ENCODE measurements at places on chromosomes 11 and 22. TPM values are rescaled to one million over a fixed set of nuclear protein-coding genes. Genes with fewer than 3 reads are reported as not detected.

DNA sequence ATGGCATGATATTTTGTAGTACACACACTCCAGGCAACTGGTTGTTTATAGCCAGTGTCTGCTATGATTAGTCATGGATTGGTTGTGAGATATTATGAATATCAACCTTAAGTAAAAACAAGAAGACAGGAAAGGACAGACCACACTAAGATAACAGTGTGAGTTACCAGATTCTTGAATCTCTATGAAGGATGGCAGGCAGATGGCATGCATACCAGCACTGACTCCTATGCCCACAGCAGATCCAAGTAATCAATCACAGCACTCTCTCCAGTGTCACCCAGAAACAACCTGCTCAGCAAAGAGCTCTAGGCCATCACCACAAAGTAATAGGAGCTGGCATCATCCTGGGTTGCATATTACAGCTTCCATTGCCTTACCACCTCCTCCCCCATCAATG is 116.6 kb downstream of the GALNT18 start:
- no peak for DNase-seq
- no peak overlapping the region for H3K4me3 ChIP-seq
- H3K27me3 ChIP-seq, result no peaks in the 10 kb centered on the region
- no peak overlapping the region for H3K27ac ChIP-seq
- no peaks in the 10 kb centered on the region for H3K36me3 ChIP-seq
- H3K4me1 ChIP-seq, result no peaks in the 10 kb centered on the region

DEFB131B gene
- not detected for total RNA-seq

DNA sequence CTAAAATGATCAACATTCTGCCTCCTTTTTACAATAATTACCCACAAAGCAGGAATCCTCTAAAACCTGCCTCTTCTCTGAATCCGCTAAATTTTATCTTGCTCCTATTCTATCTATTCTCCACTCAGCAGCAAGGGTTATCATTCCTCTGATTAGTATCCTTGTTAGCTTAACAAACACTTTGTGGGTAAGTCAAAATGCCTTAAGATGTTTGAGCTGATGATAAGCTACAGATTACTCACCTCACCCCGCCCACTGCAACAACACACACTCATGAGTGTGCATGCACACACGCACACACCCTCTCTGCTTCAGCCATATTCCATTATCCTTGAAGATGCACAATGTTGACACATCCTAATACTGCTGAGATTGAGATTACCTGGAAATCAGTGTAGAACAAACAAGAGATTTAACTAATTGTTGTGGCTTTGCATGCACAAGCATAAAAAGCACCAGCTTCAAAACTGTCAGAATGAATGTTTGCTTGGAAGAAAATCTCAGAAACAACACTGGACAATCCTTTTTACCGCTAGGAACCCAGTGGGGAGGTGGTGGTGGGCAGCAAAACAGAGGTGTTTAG is 130.9 kb downstream of the BBOX1 start:
- H3K27me3 ChIP-seq, result no peaks in the 10 kb centered on the region
- DNase-seq, result no peak
- H3K4me1 ChIP-seq, result no peaks in the 10 kb centered on the region
- no peaks in the 10 kb centered on the region for H3K36me3 ChIP-seq
- no peak overlapping the region for H3K27ac ChIP-seq

TPST2 gene
- total RNA-seq, result 104 TPM

GRCh38 chr11:92765082-92765840 is 204.2 kb upstream of the MTNR1B start:
- H3K27me3 ChIP-seq, result no peaks in the 10 kb centered on the region
- DNase-seq, result no peak
- no peak overlapping the region for H3K27ac ChIP-seq
- no peaks in the 10 kb centered on the region for H3K36me3 ChIP-seq
- peaks cover 23% of the 10 kb centered on the region for H3K4me1 ChIP-seq
- no peak overlapping the region for H3K4me3 ChIP-seq

OR5P2 gene
- total RNA-seq, result not detected

DNA sequence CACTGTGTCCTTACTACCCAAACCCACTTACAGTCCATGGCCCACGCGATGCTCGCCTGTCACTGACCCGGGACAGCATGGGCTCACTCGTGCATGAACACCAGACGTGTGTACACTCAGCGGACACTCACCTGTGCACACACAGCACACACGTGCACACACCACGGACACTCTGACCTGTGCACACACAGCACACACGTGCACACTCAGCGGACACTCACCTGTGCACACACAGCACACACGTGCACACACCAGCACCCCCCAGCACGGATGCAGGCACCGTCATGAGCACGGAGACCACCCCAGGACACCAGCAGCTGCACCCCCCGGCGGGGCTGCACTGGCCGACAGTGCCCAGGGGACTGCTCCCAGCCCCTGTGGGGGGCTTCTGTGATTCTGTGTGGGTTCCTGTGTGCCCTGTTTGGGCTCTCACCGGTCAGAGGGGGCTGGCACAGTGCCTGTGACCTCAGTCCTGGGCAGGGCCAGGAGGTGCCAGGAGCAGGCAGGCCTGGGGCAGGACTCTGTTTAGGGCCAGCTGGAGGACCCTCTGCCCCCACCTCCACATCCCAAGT is 20.2 kb downstream of the CRELD2 start:
- H3K27me3 ChIP-seq, result no peaks in the 10 kb centered on the region
- H3K4me1 ChIP-seq, result peaks cover 56% of the 10 kb centered on the region
- no peak overlapping the region for H3K4me3 ChIP-seq

DNA sequence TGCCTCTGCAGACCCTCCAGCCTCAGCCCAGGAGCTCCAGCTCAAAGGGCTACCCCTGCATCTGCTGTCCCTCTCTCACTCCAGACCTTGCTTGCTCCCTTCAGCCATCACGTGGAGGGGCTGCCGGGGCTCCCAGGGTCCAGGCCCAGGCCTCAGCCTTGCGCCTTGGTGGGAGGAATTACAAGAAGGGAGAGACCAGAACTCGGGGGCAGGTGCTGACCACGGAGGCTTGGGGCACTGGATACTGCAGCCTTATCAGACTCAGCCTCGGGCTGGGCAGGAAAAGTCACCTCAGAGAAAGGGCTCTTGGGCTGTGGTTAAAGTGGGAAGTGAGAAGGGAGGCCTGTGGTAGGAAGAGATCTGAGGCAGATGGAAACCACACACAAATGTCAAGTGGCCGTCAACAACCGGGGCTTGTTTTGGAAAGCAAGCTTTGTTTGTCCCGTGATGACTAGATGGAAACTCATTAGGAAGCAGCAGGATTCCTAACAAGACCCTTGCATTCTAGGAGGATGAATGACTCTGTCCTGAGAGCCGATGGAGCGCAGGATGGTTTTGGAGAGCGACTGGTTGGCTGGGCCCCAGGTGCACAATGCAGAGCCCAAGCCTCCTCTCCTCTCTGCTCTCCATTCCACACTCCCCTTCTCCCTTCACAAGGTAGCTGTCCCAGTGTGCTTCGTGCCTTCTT is 1321.7 kb downstream of the TBC1D22A start:
- no peak overlapping the region for H3K4me3 ChIP-seq
- no peaks in the 10 kb centered on the region for H3K27me3 ChIP-seq
- no peaks in the 10 kb centered on the region for H3K36me3 ChIP-seq
- H3K4me1 ChIP-seq, result peaks cover under 1% of the 10 kb centered on the region

- no peaks in the 10 kb centered on the region for H3K27me3 ChIP-seq
- H3K4me3 ChIP-seq, result no peak overlapping the region
- H3K4me1 ChIP-seq, result no peaks in the 10 kb centered on the region
- no peak overlapping the region for H3K27ac ChIP-seq
Observed at GRCh38 chr22:37290737-37291136, 8.4 kb downstream of the CYTH4 start.

DNA sequence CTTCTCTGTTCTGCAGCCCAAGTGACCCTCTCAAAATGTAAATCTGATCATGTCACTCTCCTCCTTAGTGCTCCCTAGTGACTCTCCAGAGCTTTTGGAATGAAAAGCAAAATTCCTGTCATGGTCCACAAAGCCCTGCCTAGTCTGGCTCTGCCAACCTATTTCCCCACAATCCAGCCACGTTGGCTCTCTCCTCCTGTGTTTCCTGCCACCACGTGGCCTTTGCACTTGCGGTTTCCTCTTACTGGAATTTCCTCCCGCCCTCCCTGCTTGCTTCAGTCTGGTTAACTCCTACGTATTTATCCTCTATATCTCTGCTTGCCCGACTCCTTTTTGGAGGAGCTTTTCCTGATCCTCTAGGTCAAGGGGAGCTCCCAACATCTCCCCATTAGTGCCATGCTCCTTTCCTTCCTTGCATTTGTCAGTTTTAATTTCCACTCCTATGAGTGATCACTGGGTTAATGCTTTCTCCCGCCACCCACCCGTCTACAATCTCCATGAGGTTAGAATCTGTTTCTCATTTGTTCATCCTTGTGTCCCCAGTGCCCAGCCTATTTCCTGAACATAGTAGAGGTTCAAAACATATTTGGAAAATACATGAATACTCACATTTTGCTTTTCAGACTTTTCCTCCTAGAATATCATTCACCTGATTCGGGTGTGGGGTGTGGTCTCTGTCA is 11.5 kb downstream of the NNMT start:
- no peaks in the 10 kb centered on the region for H3K4me1 ChIP-seq
- H3K27ac ChIP-seq, result peak overlapping the region; percentile 82
- peak; percentile 89 for DNase-seq
- H3K36me3 ChIP-seq, result peaks cover 34% of the 10 kb centered on the region
- H3K4me3 ChIP-seq, result peak overlapping the region; percentile 17
- H3K27me3 ChIP-seq, result no peaks in the 10 kb centered on the region

DNA sequence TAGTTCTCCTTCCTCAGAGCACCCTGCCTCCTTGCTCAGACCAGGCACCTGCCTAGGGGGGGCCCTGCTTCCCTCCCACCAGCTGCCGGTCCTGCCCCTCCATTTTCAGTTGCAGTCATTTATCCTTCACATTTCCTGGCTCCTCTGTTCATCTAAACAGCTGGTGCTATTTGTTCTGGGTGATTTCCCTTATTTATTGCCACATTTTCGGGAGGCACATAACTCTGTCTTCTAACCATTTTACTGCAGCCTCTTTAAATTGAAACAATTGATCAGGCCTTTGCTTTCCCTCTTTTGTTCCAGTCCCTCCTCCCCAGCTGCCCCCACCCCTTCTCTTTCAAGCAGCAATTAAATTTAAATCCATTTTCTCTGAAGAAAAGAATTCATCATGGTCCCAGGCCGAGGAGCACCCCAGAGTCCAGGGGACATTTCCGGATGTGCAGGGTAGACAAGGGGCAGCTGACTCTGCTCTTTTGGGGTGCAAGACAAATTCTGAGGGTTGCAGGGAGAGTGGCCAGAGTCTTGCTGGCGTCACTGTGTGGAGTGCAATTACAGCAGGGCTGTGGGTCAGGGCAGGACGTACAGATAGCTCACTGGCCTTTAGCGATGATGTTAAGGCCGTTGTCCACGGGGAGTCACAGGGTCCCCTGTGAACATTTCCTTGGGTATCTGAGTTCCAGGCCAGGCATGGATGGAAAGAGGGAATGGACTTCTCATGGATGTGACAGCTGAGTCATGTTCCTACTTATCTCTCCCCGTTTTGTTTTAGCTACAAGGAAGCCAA is 476.4 kb downstream of the TBC1D22A start:
- H3K27me3 ChIP-seq, result no peaks in the 10 kb centered on the region
- no peaks in the 10 kb centered on the region for H3K4me1 ChIP-seq
- H3K4me3 ChIP-seq, result no peak overlapping the region
- H3K27ac ChIP-seq, result no peak overlapping the region
- DNase-seq, result peak; percentile 52

DNA sequence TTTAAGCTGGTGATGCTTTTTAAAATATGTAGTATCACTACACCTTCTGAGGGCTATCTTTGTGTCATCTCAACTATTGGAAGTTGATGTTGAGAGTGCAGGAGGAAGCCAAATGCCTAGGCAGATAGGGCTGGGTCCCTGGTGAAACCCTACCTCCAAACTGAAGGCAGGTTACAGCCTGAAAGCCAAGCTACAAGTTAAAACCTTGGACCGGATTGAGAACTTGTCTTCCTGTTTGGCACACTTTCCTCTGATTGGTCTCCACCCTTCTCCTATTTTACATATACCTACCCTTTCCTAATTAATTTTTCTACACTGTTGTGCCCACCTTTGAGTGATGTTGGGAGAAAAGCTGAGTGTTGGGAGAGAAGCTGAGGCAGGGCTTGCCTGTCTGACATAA is 287.8 kb upstream of the CNTN5 start:
- H3K27ac ChIP-seq, result no peak overlapping the region
- no peaks in the 10 kb centered on the region for H3K4me1 ChIP-seq
- no peak overlapping the region for H3K4me3 ChIP-seq
- H3K27me3 ChIP-seq, result no peaks in the 10 kb centered on the region

MTCH2 gene
- 40.9 TPM for total RNA-seq

ACR gene
- not detected for total RNA-seq

- H3K27ac ChIP-seq, result no peak overlapping the region
- H3K4me3 ChIP-seq, result no peak overlapping the region
- DNase-seq, result no peak
- no peaks in the 10 kb centered on the region for H3K4me1 ChIP-seq
Observed at GRCh38 chr11:122276221-122276620, 160.2 kb upstream of the BLID start.

DNA sequence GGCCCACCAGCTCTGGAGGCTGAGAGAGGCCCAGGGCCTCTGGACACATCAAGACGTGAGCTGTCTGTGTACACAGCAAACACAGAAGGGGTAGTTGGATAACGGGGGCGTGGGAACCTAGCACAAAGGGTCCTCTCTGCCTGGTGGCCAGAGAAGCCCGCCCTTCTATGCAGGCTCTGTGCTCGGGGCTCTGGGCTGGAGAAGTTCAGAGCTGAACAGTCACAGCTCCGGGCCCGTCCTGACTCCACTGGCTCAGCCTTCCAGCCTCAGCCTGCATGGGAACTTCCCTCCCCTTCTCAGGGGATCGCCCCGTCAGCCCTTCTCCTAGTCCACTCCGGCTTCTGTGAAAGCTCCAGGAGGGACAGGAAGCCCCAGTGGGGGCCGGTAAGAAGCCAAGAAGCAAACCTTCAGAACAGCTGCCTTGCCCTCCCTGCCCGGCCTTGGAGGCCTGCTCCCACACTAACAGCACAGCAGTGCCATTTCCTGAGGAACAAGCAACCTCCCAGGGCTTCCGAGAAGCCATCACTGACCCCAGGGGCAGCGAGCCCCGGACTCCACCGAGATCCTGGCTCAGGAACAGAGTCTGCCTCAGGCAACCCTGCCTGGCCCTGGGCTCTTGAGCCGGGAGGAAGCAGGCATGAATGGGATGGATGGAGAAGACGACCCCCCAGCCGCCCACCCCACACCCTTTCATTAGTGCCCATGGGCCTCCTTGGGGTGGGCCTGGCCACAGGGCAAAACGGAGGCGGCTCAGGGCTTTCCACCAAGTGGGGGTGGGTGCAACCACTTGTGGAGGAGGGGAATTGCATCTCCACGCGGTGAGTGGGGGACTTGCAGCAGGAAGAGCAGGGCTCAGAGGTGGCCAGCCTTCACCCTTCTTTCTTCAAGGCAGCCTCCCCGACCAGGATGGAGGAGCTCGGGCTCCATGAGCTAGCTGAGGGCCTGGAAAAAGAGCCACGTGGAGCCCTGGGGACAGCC is 119.8 kb downstream of the ST3GAL4 start:
- DNase-seq, result no peak
- no peak overlapping the region for H3K4me3 ChIP-seq
- no peaks in the 10 kb centered on the region for H3K36me3 ChIP-seq
- no peaks in the 10 kb centered on the region for H3K27me3 ChIP-seq
- H3K27ac ChIP-seq, result no peak overlapping the region

GRCh38 chr22:40621309-40622151 is 15.0 kb downstream of the MRTFA start:
- no peaks in the 10 kb centered on the region for H3K27me3 ChIP-seq
- H3K27ac ChIP-seq, result no peak overlapping the region
- peaks cover 29% of the 10 kb centered on the region for H3K4me1 ChIP-seq

Measured in right atrium auricular region (tissue), 2 donors.